NCI-H2107 (cell line): ENCODE measurements at places on chromosomes 11 and 22.

- no peak for DNase-seq
These were observed 51.3 kb downstream of the KIRREL3 start for GRCh38 chr11:126949066-126949891.

GRCh38 chr11:124670732-124671131 lies 2.8 kb downstream of the SIAE start:
- DNase-seq = no peak

- no peak for DNase-seq
These were observed 8.4 kb upstream of the CSNK1E start for GRCh38 chr22:38325587-38325986.

DNA sequence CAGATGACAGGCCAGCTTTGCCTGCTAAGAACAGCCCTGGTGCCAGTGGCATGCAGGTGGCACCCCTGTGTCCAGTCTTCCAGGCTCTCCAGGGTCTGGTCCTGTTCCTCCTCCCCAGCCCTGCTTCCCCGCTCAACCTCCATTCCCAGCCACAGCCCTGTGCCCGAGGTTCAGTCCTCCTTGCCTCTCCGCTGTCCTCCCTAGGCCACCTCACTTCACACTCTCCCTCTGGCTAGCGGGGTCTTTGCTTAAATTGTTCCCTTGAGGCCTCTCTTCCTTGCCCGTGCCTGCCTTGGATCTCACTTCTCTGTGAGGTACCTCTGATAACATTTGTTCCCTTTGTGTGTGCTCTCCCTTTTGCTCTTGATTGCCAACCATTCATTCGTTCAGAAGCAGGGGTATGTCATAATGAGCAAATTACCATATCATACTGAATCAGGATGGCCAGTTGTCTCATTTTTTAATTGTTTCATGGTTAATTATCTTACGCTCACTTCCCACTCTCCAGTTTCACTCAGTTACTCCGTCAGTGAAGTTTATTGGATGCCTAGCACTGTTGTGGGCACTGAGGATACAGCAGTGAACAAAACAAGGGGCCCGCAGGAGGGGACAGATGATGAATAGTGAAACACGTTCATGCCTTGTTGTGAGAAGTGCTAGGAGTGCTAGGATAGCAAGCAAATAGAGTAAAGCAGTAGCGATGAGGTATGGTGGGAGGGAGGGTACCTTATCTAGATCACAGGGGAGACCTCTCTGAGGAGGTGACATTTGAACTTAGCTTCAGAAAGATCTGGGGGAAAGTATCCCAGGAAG lies 7.4 kb downstream of the BMAL1 start:
- DNase-seq = no peak

- DNase-seq = peak; percentile 42
These were observed 19.6 kb downstream of the MACROD1 start for GRCh38 chr11:64146036-64146955.

- no peak for DNase-seq
These were observed 117.3 kb upstream of the CTSC start for GRCh38 chr11:88454881-88455280.

- DNase-seq = no peak
These were observed 23.1 kb upstream of the PHLDA2 start for GRCh38 chr11:2952290-2952689.

DNA sequence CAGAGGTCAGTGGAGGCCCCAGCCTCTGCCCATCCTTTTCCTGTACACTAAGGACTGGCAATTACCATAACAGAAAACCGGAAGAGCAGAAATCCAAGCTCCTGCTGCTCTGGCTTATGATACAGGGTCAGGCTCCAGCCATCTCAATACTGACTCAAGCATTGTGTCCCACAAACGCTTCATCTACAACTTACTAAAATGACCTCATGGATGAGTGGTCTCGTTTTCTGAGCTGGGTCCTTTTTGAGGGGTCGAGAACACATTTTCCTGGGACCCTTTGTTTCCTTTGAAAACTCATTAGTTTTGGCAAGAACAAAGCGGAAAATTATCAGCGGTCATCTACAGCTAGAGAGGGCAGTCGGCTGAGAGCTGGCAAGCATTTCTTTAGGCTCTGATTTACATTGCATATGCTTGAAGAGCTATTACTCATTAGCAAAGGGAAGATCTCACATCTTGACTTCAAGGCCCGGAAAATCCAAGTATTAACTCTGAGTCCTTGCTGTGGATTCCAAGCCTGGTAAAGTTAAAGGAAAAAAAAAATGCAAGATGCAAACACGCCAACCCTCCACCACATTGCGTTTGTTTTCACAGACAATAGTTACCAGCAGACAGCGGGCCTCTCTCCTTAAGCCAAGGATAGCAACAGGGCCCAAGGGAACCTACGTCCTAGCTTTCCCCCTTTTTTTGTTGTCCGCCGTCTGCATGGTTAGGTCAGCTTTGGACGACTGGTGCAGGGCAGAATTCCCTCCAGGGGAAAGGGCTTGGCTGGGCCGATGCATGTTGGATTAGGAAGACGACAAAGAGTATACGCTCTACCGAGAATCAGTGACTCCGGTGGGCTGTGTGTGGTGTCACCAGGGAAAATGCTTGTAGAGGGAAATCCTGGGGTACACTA lies 1.8 kb downstream of the TESMIN start:
- no peak for DNase-seq

- DNase-seq = no peak
These were observed 68.5 kb upstream of the PITPNB start for GRCh38 chr22:27987557-27987956.

GRCh38 chr11:65912845-65913244 lies 6.0 kb downstream of the C11orf68 start:
- no peak for DNase-seq

DNA sequence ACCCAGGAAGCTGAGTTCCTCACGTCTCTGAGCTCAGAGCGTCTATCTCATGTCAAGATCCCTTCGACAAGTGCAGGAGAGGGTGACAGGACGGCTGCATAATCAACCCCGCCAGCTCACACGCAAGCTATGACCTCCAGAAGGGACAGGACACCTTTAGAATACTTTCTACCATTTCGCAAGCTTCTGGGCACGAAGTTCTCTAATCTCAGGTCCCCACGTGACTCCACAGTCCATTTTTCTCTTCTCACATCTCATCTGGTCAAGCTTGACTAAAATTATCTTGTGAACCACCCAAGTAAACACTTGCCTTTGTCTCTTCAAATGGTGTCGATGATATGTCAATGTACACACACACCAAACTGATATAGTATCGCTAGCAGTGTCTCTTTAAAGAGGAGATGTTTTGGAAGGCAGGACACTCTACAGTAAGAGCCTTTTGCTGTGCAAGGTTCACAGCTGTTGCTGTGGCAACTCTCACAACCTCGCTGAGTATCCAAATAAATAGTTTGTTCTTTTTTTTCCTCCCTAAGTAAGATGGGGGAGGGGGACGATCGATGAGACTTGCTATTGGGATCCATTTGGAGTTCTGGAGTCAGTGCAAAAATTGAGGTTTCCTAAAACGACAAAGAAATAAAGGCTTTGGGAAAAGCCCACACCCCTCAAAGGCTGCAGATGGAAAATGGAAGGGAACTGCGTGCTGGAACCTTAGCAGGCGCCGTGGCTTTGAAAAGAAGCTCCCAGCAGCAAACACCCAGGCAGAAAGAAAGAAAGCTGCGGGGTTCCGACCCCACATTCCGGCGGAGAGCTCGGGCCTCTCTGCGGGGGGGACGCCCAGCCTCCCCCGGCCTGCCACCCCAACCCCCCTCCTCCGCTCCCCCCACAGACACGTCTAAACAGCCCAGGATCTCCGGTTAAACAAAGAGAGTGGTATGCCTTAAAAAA lies 215.4 kb upstream of the UBASH3B start:
- DNase-seq = no peak

DNA sequence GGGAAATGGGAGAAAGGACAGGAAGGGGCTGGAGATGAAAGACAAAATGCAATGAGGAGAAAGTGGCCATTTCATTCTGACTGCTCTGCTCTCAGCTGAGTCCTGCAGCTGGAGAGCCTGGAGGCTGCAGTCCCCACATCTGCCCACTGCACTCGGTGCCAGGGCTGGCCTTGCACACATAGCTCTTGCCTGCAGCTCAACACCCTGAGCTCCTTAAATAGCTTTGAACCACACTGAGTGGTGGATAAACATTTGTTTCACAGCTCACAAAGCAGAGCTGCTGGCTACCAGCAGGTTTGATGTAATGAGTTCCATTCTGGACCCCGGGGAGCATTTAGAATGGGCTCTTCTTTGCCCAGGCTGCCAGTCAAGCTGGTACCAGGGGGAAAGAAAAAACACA lies 426.1 kb upstream of the CADM1 start:
- no peak for DNase-seq

DNA sequence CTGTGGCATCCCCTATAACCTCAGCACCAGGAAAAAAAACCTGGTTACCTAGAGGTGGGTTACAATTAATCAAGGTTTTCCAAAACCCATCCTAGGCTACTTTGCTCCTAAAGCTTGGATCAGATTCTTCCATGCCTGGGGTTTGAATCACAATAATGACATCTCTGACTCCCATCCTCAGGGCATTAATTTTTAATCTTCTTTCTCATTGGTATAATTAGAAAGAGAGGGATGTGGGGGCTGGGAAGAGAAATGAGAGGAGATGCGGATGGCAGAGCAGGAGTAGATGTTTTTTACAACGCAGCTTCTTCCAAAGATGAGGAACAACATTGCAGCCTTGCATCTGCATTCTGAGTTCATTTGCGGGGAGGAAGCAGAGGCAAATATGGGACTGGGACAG lies 117.2 kb upstream of the E2F8 start:
- DNase-seq = no peak

DNA sequence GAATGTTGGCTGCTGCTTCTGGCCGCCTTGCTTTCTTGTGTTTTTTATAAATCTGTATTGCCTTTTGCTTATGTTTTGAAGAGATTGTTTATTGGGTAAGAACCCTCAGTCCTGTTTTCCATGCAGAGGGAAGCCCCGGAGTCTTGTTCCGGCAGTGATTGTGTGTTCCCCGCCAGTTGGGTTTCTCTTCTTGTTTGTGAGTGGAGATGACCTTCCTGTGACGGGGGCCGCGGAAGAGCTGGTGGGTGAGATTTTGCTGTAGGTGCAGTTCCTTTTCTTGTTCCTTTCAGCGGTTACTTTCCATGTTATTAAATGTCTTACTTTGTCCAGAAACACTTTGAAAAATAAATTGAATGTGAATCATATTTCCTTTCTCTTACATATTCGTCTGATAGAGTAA lies 8.3 kb downstream of the TBC1D22A start:
- DNase-seq = no peak

DNA sequence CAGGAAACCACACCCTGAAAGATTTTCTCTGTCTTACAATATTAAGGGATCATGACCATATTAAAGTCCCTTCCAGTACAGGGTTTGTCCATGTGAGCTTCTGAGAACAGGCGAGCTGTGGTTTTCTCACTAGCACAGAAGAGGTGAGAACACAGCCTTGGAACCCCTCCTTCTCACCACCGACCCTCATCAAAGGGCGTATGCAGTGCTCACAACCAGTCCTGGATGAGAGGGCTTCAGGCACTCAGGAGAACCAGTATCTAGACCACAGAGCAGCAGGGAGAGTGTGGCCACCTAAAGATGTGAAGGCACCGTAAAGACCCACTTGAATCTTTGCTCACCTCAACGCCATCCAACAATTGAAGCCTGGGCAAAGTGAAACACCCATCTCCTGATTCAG lies 397.0 kb downstream of the ETS1 start:
- no peak for DNase-seq

DNA sequence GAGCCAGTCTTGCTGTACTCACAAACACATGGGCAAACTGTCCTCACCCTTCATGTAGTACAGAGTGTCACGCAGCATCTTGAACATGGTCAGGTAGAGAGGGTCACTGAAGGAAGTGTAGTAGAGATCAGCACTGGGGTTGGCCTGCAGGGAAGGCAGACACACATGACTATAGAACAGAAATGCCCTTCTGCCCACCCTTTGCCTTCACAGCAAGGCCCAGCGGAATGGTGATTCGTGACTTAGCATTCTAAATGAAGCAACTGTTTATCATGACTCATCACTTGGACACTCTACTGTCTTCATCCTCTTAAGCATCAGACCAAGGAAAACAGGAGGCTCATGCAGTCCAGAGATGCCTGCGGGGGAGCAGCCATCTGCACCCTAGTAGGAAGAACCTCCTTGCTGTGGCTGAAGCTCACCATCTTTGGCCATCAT lies 33.4 kb downstream of the SERPIND1 start:
- DNase-seq = no peak

GRCh38 chr11:11732116-11732515 lies 109.7 kb upstream of the USP47 start:
- DNase-seq = no peak

DNA sequence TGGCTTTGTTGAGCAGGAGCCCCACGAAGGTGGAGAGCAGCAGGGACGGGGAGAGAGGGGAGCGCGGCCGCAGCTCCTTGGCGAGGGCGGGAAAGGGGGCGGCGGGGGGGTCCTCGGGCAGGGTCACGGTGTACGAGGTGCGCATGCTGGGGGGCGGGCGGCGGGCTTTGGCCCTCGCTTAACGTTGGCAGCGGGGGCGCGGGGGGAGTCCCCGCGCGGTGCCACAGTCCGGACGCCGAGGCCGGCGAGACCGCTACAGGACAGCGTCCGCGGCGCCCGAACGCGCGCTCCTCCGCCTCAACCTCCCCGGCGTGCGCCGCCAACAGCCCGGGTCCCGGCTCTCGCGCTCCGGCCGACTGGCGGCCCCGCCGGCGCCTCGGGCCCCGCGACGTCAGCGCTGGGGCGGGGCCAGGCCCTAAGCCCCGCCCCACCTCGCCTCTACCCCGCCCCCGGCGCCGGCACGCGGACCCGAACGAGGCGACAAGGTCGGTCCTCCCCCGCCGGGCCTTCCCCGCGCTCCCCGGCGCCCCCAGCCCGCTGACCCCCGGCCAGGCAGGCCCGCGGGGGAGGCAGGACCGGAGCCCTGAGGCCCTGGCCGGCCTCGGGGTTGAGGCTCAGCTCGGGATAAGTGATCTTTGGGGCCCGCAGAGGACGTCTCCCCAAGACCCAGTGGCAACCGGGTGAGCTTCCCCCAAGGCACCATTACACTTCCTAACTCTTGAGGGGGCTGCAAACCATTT lies 17.5 kb downstream of the USP2 start:
- peak; percentile 35 for DNase-seq

GRCh38 chr22:23035557-23036277 lies 34.6 kb upstream of the GNAZ start:
- no peak for DNase-seq

GRCh38 chr11:81915045-81915444 lies 818.6 kb downstream of the FAM181B start:
- DNase-seq = no peak

DNA sequence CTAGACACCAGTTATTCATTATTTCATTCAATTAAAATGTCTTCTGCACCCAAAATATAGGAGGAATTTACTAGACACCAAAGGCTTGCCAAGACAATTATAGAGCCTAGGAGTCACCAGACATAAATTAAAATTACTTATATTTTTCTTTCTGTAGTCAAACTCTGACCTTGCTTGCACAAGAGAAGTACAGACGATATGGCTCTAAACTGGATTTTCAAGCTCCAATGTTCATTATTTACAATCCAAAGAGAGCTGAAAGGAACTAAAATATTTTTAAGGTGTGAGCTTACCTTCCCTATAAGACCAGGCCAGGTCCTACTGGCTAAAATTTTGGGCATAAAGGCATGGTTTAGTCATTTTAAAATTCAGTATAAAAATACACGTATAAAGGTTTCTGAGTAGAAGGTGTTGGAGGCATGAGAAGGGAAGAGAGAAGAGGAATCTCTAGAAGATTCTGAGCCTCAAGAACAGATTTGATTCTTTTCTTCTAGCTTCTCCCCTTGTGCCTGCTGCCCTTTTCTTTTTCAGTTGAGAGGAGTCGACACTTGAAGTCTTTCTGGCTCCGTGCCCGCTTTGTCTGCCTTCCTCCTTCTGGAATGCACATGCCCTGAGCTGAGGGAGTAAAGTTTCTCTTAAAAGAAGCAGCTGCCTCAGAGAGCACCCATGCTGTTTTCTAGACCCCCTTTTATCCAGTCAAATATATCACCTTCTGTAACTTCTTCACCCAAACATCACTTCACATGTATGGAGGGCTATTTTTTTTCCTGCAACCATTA lies 13.5 kb downstream of the C11orf97 start:
- DNase-seq = no peak
